ENCODE measurements at places on chromosomes 4 and X.

DNA sequence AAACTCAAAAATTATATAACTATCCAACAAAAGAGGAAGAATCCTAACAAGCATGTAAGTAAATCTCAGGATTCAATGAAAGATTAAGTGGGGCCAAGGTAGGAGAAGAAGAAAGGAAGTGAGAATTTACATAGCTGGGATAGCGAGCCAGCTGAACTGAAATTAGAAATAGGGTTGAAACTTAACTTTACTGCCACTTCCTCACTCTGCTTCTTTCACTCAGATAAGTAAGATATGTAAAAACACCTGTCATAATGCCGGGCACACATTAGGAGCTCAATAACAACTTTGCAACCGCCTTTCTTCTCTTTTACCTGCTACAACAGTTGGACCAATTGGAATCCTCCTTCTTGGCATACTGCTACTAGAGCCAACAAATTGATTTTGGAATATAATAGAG is 129.4 kb downstream of the CNKSR2 start:
- no peak for DNase-seq

DNA sequence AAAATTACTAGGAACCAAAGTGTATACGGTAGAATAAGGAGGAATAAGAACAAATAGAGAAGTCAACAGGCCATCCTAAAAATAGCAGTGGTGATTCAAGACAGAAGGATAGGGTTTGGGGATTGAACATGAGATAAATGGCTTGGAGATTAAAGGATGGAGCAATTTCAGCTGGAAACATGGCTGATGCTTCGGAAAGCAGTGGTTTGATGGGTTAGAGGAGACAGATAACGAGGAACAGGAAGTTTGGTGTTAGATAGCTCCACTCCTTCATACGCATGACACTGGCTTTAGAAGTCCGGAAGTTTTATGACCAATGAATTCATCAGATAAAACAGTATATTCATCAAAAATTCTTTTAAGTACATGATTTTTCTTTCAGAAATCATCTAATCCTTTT is 70.8 kb upstream of the GALNTL6 start:
- no peak for DNase-seq

DNA sequence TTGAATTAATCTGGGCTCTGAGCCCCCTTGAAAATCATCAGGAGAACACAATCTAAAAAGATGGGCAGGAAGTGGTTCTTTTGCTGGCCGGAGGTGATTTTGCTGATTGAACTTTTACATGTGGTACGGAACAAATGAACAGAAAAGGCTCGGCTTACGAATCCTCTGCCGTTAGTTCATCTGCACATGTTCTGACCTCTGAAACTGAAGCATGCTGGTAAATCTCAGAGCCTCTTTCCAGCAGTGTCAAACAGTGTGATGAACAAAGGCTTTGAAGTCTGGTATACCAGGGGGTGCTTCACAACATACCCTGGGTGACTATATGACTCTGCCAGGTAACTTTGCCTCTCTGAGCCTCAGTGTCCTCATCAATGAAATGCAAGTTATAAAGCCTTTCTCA is 194.2 kb upstream of the C1QTNF7 start:
- DNase-seq: no peak

DNA sequence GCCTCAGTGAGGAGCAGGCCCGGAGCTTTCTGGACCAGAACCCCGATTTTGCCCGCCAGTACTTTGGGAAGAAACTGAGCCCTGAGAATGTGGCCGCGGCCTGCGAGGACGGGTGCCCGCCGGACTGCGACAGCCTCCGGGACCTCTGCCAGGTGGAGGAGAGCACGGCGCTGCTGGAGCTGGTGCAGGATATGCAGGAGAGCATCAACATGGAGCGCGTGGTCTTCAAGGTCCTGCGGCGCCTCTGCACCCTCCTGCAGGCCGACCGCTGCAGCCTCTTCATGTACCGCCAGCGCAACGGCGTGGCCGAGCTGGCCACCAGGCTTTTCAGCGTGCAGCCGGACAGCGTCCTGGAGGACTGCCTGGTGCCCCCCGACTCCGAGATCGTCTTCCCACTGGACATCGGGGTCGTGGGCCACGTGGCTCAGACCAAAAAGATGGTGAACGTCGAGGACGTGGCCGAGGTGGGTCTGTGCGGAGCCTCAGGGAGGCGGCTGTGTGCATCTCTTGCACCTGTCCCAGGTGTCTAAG is 323 bp downstream of the PDE6B start:
- no peak for DNase-seq

DNA sequence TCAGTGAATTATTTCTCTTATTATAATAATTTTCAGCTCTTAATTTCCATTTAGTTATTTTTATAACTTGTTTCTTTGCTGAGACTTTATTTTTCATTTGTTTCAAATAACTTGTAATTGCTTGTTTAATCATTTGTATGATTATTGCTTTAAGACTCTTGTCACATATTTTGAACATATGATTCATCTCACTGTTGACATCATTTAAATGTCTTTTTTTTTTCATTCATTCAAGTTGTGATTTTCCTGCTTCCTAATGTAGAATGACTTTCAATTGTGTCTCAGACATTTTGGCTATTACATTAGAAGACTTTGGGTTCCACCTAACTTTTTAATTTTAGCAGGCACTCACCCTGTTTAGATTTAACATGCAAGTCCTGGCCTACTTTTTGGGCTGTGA is 234.8 kb upstream of the DIPK2B start:
- DNase-seq: no peak

DNA sequence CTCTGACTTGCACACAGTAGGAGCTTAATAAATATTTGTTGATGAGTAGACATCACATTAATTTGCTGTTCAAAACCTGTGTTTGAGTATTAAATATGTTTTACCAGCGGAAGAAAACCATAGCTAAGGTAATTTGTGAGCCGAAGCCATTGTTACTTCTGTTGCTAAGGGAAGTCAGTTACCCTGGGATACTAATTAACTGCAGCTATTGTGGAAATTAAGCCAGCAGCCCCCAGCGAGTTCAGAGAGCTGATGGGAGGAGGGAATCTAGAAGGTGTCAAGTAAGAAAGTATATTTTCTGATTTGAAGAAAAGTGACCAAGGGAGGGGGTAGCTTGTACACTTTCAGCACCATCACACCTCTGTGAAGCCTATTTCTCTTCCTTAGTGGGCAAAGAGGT is 76.7 kb upstream of the IGSF1 start:
- DNase-seq: no peak

DNA sequence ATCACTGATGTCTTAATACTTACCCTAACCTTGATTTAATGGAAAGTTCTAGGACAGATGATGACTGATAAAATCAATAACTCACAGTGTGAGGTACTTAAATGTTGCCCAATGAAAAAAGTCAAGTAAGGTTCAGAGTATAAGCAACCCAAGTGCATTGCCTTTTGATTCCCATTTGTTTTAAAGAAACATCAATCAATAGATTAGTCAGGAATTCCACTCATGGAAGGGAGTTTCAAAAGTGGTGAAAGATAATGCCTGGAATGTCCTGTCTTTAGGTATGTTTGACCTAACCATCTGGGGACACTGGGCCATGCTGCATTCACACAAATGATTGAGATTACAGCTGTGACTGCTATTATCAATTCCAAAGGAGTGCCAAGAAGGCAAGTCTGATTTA is 259.7 kb downstream of the PPARGC1A start:
- no peak for DNase-seq

DNA sequence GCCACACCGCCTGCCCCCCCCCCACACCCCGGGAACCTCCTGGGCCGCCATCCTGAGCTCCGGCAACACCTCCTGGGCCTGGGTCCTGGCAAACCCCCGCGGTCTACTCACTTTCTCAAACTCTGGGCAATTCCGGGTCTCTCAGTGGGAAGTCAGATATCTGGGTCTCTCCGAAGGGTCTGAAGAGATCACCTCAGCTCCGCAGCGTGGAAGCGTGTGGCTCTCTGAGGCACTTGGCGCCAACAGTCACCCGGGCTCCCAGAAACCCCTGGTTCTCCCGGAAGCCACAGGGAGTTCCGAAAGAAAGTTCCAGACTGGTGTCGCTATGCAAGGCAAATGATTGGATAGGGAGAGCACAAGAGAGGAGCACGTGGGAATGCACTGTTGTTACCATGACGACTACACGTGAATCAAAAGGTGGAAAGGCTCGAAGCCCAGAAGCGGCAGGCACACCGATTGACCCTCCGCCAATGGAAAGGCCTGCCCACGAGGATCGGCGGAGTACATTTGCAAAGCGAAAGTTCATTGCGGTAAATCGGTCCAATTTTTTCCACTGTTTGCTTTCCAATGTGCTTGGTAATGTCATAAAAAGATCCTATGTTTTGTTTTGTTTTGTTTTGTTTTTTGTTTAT is at the start of gene PNMA6E:
TSS of gene PNMA6E (minus strand) at position 218 of the 632 bp plus-strand sequence. CDS start 2,501 bp downstream, outside the sequence.
- no peak for DNase-seq

- DNase-seq: no peak
Observed at GRCh38 chrX:78063687-78064086, 40.4 kb upstream of the PGK1 start.
